ENCODE measurements at places on chromosomes 7 and 10.

- no peak for DNase-seq
These were observed 116.8 kb downstream of the MAD1L1 start for GRCh38 chr7:2115760-2116447.

GRCh38 chr10:44325596-44326307 is 59.1 kb downstream of the CXCL12 start:
- no peak for DNase-seq

DNA sequence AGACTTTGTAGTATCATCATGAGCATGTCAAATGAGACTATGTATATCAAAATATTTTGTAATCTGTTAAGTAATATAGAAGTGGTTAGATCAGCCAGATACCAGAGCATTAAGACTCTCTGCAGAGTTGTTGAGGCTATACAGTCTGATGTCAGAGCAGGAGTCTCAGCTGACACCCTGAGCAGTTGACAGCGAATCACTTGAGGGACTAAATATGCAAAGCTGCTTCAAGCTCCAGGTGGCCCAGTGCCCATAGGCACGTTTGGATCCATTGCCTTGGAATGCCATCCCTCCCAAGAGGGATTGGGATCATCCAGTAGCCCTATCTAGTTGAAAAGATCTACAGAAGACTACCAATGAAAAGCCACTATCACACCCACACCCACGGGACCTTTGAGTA is 210.2 kb downstream of the TAX1BP1 start:
- no peak for DNase-seq

DNA sequence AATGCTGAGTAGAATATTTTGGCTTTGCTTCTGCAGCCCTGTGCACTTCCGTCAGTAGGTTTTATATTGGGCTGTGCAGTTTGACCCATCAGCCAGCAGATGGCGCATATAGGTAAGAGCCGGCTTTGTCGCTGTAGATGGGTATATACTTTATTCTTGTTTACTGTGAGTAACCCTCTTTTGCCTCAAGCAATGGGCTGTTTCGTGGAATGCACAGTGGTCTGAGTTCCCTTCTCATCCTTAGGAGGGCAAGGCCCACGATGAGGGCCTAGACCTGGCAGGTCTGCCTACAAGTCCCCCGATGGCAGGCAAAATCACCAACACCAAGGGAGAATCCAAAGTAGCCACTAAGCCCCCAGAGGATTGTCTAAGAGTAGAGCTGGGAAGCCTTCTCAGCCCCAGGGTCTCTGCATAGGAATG is 1002.9 kb upstream of the KCND2 start:
- DNase-seq, result no peak

DNA sequence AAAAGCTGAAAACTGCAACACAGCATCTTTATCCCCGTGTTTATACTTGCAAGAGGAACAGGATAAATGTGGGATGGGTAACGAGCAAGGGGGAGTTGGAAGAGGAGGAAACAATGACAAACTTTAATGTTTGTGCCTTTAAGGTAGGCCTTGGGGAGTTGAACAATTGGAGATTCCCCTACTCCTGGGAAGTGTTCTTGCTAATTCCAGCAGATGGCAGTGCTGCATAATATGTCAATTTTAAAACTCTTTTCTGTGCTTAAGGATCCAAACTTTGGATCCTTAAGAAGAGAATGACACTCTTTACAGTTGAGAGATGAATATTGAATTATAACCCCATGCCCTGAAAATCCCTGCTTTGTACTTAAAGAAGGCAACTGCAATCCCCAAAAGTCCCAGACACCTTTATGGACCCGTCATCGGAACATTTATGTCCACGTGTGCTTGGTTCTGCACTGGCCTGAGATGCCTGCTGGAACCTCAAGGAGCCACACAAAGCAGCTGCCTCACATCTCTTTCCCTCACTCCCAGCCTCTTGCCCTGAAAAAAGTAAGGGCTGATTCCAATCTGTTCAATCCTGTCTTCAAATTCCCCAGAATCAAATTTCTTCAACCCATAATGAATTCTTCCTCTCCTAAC is 12.0 kb downstream of the IFIT5 start:
- DNase-seq, result no peak

- DNase-seq, result no peak
These were observed 154.4 kb upstream of the AKR1E2 start for GRCh38 chr10:4671451-4672145.

DNA sequence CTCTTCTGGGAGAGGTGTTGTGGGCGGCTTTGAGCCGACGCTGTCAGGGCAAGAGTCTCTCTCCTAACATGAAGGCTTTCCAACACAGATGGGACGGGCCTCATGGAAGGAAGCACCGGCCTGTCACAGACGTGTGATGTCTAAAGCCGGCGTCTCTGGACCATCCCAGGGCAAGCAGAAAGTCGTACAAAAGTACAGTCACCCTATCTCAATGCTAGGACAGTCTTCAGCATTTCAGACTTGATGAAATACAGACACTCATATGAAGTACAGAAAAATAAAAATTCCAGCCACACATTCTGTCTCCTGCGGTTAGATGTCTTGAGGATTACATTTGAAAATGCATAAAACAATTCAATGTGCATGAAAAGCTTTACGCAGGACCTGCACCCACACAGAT is 30.6 kb downstream of the CYP2W1 start:
- DNase-seq, result no peak

DNA sequence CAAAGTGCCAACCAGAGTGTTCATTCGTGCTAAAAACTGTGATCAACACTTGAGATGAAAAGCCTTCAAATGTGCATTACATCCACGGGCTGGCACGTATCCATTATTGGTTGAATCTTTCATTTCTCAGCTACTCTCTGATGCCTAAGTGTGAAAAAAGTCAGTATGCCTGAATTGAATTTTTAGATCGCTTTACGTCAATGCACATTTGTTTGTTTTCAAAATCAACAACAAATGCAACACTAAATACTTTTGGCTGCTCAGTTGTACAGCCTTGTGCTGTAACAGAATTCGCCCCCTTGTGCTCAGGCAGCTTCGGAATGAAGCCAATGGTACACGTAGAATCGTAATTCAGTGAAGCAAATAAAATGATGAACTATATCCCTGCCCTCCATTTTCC is 446.5 kb upstream of the NRP1 start:
- DNase-seq, result no peak

GRCh38 chr10:76675951-76676587 is 961.5 kb downstream of the KCNMA1 start:
- no peak for DNase-seq

DNA sequence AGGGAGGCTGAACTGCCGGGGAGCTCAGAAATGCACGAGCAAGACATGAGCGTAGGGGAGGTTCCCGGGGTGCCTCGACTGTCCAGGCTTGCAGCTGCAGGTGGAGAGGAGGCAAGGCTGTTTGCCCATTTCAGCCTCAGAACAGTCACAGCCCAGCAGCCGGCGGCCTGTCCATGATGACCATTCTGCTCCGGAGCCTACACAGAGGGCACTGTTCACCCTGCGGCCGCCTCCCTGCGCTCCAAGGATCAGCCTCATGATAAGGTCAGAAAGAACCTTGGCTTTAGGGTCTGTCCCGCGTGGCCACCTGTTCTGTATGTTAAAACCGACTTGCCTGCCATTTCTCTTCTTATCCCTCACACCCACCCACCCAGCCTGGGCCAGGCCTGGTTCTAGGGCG is 21.9 kb upstream of the CFAP46 start:
- no peak for DNase-seq

- DNase-seq, result no peak
These were observed 23.8 kb upstream of the IFIT2 start for GRCh38 chr10:89278034-89278535.

- no peak for DNase-seq
These were observed 256.3 kb upstream of the MINDY3 start for GRCh38 chr10:16116404-16117304.

DNA sequence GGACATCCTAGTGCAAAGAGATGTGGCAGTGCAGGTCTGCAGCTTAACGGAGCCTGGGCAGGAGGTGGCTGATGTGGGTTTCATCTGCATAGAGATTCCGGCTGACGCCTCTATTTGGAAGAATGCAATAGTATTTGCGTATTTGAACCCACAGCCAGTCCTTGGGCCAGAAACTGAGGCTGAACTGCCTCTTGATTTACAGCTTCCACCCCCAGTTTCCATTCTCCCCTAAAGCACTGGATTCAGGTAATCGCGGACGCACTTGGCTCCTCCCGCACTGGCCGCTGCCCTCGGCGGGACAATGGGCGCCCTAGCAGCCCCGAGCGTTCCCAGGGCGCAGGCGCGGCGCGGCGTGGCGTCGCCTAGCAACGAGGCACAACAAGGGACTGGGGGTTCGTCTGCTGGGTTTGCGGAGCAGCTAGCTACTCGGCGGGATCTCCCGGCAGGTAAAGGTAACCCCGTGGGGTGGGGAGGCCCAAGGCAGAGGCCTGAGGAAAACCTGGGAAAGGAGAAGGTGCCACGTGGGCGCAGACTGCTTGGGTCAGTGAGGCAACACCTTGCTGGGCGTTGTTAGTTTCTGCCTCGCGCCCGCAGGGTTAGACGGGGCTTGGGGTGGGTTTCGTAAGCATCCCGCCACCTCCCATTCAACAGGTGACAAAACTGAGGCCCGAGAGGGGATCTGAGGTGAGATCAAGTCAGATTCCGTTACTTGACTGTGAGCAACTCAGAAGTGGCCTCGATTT is at the start of gene ARMC3:
Gene ARMC3 (plus strand): TSS at position 393 of the 743 bp plus-strand sequence. CDS start 3,944 bp downstream, outside the sequence.
- peak; percentile 54 for DNase-seq

DNA sequence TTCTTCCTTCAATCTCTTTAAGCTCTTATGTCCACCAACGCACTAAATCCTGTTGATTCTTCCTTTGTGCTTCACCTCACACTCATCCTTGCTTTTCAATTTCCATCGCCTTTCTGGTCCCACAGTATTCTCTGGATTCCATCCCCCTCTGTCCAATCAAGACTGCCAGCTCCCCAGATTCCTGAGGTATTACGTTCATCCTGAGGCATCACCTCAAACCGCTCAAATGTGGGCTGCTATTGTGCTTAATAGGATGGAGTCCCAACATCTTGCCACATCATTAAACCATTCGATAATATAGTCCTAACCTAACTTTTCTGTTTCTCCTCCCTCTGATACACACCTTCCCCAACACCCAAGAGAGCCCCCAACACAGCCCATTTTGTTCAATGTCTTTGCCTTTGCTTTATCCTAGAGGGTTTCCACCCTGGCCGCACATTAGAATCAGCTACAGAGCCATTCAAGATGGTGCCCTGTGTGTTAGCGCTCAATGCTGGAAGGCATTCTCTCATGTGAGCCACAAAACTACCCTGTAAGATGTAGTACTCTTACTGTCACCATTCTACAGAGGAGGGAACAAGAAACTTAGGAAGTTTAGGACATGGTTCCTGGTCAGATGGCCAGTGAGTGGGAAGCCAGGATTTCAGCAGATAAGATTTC is 79.5 kb upstream of the LEP start:
- DNase-seq, result no peak

- no peak for DNase-seq
These were observed 244.3 kb upstream of the SHH start for GRCh38 chr7:156056534-156056933.

DNA sequence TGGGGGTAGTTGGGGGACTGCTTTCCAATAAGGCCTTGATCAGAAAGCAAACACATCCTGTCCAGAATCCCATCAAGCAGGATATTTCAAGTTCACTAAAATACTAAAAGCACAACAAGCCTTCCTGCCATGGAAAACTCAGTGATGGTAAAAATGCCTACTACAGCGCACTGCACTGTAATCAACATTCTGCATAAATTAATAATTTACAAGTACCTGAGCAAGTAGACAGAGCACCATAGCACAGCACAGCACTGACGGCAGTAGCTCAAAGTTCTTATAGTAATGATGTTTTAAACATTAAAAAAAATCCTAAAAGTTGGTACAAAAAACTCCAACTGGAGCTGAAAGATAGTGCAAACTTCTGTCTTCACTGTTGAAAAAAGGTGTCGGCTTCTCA is 120.5 kb downstream of the FANK1 start:
- DNase-seq, result no peak

DNA sequence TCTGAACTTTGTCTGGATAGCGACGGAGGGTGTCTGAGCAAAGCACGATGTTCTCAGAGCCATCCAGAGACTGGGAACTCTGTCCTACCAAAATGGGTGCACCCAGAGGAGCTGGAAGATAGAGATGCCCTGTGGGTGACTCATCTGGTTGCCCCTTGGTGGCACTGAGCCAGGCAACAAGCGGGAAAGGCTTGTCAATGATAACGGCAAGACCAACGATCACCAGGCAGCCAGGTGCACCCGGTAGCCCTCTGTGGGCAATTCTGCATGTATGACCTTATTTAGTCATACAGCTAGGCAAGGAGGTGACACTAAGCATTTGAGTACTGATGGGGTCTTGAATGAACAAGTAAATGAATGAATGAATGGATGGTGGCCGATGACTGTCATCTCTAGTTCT is 2.8 kb upstream of the ELN start:
- no peak for DNase-seq

GRCh38 chr10:125158601-125159485 is 1.5 kb downstream of the CTBP2 start:
- no peak for DNase-seq

DNA sequence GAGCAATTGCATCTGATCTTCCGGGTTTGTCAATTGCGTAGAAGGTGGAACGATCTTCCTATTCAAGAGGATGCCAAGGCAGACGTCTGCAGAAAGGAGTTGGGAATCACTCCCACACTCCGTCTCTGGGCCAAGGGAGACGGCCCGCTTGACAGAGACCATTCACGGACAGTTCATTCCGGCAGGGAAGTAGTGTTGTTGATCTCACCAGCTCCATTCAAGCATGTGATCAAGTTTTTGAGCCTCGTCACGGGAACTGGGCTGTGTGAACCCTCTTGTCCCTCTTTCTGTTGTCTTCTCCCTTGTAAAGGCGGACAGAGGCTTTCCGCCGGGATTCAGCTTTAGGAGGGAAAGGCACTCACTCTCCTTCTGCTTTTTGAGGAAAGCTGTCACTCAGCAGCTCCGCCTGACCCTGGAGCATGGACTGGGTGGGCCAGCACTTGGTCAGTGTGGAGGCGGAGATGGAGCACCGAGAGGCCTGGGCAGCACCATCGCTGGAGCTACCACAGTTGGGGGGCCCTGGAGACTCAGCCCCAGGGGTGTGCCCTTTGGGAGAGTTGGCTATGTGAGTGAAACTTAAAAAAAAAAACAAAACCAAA is 44.9 kb downstream of the SPDYE5 start:
- no peak for DNase-seq

DNA sequence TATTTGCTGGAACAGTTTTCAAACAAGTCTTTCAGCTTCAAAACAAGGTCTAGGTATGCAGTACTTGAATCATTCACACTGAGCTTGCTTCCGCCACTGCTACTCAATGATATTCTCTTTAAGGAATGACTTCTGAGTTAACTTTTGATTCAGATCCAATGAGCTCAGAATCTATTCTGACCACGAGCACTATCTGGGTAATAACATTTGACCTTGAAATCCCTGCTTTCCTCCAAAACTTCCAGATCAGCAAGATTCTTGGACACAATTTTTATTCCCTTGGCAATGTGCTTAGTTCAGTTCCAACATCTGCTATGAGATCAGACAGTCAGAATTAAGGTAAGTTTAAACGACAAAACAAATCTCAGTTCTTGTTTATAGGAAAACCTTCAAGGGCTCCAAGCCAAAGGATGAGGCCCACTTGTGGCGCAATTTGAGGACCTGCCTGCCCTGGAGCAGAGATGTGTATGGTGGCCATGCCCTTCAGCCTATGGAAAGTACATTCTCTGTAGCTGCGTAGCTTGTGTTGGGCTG is 87.2 kb downstream of the RNF216 start:
- no peak for DNase-seq

Measured in stimulated activated CD4-positive, alpha-beta T cell treated with anti-CD3 and anti-CD28 coated beads, Interleukin-4, amount 100 ng/mL, for 4 hours (primary cell).